Foreskin melanocyte (primary cell): ENCODE measurements at places on chromosomes 2 and 18.

DNA sequence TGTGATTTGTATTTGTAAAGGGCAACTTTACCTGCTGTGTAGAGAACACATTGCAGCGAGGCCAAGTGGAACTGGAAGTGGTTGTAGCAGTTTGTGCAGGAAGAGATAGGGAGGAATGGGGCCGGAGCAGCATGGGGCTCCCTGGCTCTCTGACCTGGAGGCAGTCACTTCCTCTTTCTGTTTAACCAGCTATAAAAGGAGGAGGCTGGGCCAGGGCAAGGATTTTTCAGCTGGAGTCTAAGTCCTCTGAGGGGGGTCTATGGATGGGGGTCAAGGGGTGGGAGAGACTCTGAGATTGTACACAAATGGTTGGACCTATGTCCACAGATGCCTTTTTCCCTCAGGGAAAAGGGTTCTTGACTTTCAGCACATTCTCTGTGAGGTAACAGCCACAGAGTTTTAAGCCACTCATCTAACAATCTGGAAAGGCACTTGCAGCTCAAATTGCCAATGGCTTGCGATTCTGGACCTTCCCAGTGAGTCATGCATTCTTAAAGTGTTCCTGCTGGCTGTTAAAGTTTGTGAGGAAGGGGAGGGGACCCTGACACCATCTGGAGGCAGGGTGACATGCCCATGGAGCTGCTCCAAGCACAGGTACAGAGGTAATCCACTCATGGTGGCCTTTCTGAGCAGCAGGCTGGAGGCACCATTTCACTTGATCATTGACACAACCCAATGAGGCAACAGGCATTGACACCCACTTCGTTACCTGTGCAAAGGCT is 347.0 kb downstream of the CYRIA start:
- DNase-seq = no peak

GRCh38 chr2:149703281-149703680 is 115.7 kb upstream of the MMADHC start:
- no peak for DNase-seq

DNA sequence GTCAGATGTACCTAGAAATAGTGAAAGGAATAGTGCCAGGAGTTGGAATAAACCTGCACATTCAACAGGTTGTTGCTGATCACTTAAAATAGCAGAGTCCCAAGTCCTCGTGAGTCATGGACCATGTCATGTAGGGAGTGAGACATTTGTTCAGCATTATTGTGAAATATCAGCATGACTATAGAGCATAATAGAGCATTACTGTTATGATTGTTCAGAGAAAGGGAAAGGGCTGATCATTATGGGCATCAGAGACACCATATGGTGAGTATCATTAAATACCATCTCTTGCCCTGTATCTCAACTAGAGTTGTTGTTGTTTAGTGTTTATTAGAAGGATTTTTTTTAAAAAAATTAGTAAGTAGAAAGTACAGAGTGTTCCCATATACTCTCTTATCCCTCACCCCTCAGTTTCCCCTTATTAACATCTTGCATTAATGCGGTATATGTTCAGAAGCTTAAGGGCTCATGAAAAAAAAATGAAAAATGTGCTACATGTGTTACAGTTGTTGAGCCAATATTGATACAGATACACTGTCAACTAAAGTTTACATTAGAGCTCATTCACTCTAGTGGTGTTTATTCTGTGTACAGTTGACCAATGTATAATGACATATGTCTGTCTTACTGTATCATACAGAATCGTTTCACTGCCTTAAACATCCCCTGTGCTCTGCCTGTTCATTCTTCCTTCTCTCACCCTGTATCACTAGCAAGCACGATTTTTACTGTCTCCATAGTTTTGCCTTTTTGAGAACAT is 5.7 kb downstream of the ELAC1 start:
- peak; percentile 57 for DNase-seq

DNA sequence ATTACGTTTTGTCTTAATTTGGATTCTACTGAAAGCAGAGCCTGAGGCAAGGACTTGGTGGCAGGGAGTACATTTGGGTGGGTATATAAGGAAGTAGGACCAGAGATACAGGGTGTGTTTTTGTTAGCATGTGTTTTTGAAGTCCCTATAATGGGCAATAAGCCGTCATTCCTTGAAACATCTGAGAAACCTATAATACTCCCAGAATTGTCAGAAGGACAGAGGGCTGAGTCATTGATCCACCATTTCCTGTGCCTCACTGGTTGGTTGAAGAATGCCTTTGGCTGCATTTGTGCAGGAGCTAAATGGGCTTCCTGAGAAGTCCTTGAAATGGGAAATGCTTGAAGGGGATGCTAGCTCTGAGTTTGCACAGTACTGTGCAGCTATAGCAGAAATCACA is 281.8 kb upstream of the ZEB2 start:
- DNase-seq = peak; percentile 75

GRCh38 chr2:8676191-8676920 is 5.5 kb upstream of the ID2 start:
- DNase-seq = peak; percentile 85

GRCh38 chr2:177983183-177983788 is 89.3 kb downstream of the PDE11A start:
- DNase-seq = peak; percentile 42

DNA sequence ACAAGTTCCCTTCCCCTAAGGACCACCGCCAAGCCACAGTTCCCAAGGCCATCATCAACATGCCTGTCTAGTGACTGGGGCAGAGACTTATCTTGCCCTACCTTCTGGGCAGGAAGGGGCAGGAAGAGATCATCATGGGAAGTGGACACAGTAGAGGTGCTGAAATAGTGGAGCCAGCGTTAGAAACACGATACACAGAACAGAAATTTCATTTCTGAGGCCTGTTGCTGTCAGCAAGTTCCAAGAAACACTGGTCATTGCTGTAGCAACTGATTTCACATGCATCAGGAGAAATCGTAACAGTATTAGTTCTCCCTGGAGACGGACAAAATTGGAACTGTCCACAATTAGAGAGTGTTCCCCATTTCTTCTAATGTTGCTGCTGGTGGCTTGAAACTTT is 83.0 kb downstream of the COLEC12 start:
- no peak for DNase-seq

GRCh38 chr2:174748948-174749347 is 15.3 kb downstream of the CHRNA1 start:
- DNase-seq = peak; percentile 45

GRCh38 chr2:21175895-21176646 is 52.3 kb downstream of the TDRD15 start:
- peak; percentile 13 for DNase-seq

GRCh38 chr2:190214426-190215194 is 105.0 kb downstream of the HIBCH start:
- DNase-seq = no peak

GRCh38 chr2:157900203-157900602 is 24.1 kb upstream of the ACVR1 start:
- DNase-seq = no peak

DNA sequence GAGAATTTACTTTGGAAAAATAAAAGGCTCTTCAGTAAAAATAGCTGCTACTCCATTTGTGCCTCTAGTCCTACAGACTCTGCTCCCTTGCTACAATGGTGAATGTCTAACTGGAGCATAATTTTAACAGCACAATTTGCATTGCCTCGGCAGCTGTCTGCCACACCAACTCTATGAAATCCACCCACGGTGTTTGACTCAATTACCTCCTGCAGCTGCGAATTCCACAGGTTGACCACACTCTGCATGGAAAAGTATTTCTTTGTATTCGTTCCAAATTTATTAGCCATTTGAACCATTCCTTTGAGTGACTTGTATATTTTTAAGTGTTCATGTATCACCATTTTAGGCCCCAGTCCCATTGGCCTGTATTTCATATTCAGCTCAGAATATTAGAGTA is 182.1 kb upstream of the CCDC68 start:
- DNase-seq = no peak

DNA sequence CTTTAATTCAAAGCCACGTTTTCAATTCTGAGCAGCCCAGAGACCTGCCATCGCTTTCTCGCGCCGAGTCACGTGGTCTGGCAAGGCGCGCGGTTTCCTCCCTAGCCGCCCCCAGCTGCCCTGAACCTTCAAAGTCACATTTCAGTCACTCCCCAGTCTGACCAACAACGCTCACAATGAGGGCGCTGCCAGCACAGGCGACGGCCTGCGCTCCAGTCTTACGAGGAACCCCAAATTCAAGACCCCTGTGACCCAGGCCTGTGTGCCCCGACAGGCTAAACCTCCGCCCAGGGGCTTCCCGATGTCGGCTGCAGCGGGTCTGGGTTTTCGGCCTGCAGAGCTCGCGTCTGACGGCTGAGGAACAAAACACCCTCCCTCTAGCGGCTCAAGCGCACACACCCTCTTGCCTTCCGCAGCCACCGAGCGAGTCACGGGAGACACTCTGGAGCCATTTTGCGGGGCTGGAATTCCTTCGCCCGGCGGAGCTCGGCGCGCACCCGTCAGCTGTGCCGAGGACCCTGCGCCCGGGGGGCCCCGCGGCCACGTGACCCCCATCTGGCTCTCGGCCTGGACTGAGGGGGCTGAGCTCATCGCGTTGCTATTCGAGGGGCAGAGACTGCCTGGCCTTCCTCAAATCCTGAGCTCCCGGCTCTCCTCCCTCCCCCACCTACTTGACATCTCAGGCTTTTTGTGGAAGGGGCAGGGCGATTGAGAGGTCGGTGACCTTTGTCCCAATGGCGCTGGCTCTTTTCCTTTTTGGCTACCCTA is 69.9 kb upstream of the ITGB6 start:
- peak; percentile 84 for DNase-seq
